ENCODE measurements at places on chromosomes 7 and 10. TPM values are rescaled to one million over a fixed set of nuclear protein-coding genes. Genes with fewer than 3 reads are reported as not detected.

ZMIZ2 gene
- 81.4 TPM for polyA plus RNA-seq

ASZ1 gene
- polyA plus RNA-seq = not detected

MUC3A gene
- 0.53 TPM for polyA plus RNA-seq

DNA sequence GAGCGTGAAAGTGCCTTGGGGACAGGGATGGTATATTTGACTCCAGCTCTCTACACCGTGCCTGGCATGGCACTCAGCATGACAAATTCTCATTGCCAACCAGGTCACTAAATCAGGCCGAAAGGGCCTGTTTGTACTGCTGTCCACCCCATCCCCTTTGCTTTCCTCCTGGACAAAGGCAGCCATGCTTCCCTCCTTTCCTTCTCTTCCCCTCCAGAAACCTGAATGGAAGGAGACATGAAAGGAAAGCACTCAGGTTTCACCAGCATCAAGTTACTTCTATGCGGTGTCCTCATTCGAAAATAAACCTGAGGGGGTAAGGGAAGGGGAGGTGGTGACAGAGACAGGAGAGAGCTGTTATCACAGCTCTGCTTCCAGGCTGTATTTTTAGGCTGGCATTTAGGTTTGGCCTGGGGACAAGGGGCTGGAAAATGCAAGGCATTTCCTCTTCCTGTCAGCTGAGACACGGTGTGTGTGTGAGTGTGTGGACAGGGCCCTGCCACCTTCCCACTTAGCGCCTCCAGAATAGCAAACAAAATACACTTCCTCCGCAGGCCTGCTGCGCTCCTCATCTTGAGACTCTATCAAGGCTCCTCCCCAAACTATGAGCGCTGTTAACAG lies 79.9 kb upstream of the COL13A1 start:
- no peak for DNase-seq

DNA sequence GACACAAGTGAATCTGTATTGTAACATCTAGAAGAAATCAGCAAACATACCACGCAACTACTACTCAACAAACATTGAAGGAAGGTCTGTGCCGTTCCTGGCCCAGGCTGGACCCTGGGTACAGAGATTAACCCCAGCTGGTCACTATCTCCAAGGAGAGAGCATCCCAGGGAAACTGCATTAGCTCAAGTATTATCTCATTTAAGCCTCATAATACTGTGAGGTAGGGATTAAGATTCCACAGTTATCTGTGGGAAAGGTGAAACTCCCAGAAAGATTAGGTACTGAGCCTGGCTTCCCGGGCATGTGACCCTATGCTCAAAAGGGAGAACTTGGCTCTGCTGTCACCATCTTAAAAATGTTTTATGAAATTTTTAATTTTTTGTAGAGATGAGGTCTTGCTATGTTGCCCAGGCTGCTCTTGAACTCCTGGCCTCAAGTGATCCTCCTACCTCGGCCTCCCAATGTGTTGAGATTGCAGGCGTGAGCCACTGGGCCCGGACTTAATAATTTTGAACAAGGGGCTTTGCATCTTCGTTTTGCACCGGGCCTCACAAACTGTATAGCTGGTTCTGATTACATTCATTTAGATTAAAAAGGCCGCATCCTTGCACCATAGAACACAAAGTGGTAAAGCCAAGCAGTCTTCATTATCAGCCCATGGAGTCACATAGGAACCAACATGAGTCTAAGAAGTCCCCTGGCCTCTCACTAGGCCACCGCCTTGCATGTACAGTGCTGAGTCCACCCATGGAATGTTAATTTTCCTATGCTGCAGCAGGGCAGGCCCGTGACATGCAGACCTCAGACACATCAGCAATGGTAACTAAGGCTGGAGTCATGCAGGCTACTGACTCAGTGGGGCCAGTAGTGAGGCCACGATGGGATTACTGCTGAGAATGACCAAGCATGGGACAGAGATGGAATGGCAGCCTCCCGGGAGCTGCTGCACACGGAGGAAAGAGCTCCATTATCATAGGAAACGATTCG lies 5.5 kb upstream of the CTBP2 start:
- no peak for DNase-seq

DNA sequence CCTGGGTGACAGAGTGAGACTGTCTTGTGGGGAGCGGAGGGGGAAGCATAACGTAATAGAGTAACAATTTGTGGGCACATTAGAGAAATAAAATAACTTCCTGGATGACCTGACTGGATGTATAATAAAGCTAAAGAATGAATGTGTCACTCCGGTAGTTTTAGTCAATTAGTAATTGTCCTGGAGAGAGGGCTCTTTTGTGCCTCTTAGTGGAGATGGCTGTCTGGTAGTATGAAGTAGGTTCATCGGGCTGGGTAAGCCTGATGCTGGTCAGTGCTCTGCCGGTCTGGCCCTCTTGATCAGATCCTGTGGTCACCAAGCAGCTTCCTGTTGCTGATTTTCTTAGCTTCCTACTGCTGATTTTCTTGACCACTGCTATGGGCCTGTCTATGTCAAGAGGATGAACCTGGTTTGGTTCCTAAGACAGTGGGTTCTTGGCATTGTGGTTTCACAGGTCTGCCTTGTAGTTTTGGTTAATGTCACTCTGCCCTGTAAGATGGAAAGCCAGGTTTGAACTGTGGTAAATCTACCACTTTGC lies 34.1 kb downstream of the ZRANB1 start:
- no peak for DNase-seq

GRCh38 chr10:20624642-20625041 lies 272.5 kb downstream of the NEBL start:
- no peak for DNase-seq

DNA sequence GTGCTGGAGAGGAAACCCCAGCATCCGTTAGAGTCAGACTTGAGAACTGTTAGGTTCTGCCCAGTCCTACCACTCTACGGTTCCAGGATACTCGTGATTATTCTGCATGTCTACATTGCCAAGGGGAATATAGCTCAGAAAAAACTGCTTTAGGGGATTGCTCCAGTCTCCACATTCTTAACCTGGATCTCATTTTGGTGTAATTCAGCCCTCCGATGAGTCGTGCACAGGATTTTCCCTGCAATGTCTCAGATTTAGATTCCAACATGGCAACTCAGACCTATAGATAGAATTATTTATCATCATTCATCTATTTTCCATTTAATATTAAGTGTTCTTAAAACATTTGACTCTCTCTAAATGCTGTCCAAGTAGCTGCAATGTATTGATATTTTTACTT lies 121.1 kb upstream of the ZEB1 start:
- DNase-seq = no peak

Measured in pancreas (tissue), 10 donors.